Progenitor cell of endocrine pancreas (in vitro differentiated cells): ENCODE measurements at places on chromosomes 16 and 17.

GRCh38 chr16:71507061-71507460 lies 17.9 kb upstream of the ZNF19 start:
- DNase-seq = no peak

DNA sequence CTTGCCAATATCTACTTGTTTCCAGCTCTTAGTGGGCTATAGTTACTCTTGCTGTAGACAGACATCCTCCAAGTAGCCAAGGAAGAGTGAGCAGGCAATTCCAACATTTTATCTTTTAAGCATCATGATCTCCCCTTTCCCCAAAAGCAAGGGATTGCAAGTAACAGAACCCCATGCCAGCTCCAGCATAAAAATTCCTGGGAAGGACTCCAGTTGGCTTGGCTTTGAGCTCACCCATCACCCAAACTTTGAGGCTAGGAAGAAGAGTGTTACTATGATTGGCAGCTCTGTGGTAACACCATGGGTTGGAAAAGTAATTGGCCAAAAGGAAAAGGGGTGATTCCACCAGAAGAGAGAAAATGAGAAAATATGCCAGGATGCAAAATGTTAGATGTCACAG lies 1086.4 kb upstream of the RBFOX1 start:
- no peak for DNase-seq

- DNase-seq = no peak
Measured at GRCh38 chr16:63745456-63745855, 1376.4 kb downstream of the CDH11 start.

GRCh38 chr16:84547546-84548061 lies 43.1 kb upstream of the MEAK7 start:
- no peak for DNase-seq

GRCh38 chr17:40358323-40359038 lies 6.1 kb downstream of the GJD3 start:
- peak; percentile 88 for DNase-seq

DNA sequence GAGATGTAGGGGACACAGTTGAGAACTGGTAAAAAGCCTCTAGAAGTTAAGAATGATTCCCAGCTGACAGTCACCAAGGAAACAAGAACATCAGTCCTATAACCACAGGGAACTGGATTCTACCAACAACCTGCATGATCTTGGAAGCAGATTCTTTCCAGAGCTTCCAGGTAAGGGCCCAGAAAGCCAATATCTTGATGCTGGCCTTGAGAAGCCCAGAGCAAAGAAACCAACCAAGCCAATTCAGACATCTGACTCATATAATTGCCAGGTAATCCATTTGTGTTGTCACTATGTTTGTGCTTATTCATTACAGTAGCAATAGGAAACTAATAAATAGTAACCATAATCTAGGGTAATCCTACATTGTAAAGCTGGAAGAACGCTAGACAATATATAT lies 81.6 kb downstream of the CACNG1 start:
- no peak for DNase-seq

- no peak for DNase-seq
Measured at GRCh38 chr17:66620528-66620927, 214.4 kb upstream of the CACNG5 start.

- DNase-seq = no peak
Measured at GRCh38 chr17:52079496-52079895, 79.0 kb downstream of the CA10 start.

- DNase-seq = no peak
Measured at GRCh38 chr16:86080131-86080875, 181.3 kb downstream of the IRF8 start.

GRCh38 chr17:4969047-4969550 lies 1.5 kb upstream of the SPAG7 start:
- no peak for DNase-seq

- DNase-seq = no peak
Measured at GRCh38 chr17:57447357-57447989, 191.2 kb downstream of the MSI2 start.

- no peak for DNase-seq
Measured at GRCh38 chr17:46001390-46002310, 2.6 kb downstream of the STH start.

GRCh38 chr17:3730881-3731429 lies 7.3 kb downstream of the HASPIN start:
- no peak for DNase-seq

- DNase-seq = no peak
Measured at GRCh38 chr17:15912416-15912955, 32.4 kb upstream of the ADORA2B start.

GRCh38 chr16:89026121-89026612 lies 49.2 kb upstream of the CBFA2T3 start:
- no peak for DNase-seq

GRCh38 chr17:60142872-60143499 lies 6.8 kb upstream of the CA4 start:
- DNase-seq = peak; percentile 64

- DNase-seq = no peak
Measured at GRCh38 chr17:75205793-75206163, 299 bp downstream of the NUP85 start.

- DNase-seq = no peak
Measured at GRCh38 chr17:66406701-66407644, 104.6 kb downstream of the PRKCA start.

DNA sequence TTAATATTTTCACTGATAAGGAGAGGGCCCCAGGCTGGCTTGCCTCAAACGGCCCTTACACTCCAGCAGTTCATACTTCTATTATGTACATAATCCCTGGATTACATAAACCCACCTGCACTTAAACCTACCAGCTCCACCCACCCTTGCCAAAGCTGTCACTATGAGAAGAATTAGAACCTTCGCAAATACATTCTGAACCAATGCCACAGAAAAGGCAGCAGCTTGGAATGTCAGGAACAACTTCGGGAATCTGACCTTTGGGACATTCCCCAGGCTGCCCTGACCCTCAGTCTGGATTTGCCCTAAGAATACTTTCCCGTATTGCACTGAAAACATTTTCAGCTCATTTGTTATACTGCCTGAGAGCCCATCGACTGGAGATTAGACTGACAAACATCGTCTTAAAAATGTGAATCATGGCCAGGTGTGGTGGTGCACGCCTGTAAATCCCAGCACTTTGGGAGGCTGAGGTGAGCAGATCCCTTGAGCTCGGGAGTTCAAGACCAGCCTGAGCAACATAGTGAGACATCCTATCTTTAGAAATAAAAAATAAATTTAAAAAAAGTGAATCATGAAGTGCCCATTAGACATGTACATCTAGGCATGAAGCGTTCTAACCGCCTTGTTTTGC lies 21.0 kb upstream of the SEC14L1 start:
- DNase-seq = no peak

GRCh38 chr16:30637944-30638343 lies 12.8 kb upstream of the PRR14 start:
- no peak for DNase-seq

- no peak for DNase-seq
Measured at GRCh38 chr17:40415390-40415789, 2.3 kb downstream of the TOP2A start.

- no peak for DNase-seq
Measured at GRCh38 chr17:80476877-80477646, 655 bp upstream of the NPTX1 start.

GRCh38 chr17:68248199-68248825 lies 469 bp downstream of the AMZ2 start:
- no peak for DNase-seq

- no peak for DNase-seq
Measured at GRCh38 chr17:60174035-60174434, 24.3 kb downstream of the CA4 start.

GRCh38 chr16:12758031-12758669 lies 45.5 kb downstream of the CPPED1 start:
- no peak for DNase-seq

DNA sequence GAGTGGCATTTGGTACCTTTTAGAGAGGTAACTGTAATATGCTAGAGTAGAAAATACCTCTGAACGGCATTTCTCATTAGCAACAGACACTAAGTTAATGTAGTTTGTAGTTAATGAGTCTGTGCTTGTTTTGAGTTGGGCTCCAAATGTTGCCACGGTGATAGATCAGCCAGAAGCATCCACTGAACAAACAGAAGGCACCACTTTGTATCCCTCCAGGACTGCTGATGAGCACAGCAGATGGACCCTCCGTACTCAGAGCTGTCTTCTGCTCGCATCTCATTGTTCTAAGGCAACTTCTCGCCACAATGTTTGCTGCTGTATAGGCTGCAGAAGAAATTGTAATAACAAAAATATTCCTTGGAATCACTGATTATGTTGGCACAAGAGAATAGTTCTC lies 56.1 kb downstream of the TNRC6C start:
- no peak for DNase-seq

GRCh38 chr17:33647956-33648355 lies 354.9 kb upstream of the ASIC2 start:
- DNase-seq = no peak

- DNase-seq = no peak
Measured at GRCh38 chr16:12958366-12958765, 57.0 kb downstream of the SHISA9 start.

- no peak for DNase-seq
Measured at GRCh38 chr17:75468779-75469373, 12.4 kb downstream of the TMEM94 start.

- no peak for DNase-seq
Measured at GRCh38 chr17:12457493-12457892, 208.2 kb upstream of the MYOCD start.

GRCh38 chr16:17496891-17497290 lies 26.1 kb upstream of the XYLT1 start:
- no peak for DNase-seq

DNA sequence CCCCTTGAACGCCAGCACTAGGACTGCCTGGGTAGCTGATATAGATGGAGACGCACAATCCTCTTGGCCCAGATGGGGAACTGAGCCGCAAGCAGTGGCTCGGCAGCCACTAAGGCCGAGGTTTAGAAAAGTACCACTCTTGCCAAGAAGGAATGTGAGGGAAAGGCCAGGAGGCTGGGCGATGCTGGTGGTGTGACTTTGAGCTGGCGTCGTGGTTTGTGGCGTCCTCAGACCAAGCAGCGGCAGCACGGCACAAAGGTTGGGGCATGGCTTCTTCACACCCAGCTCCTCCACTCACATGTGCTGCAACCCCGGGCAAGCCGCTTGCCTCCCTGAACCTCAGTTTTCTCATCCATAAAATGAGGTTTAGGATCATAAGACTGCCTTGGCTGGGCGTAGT lies 15.6 kb downstream of the DCAKD start:
- no peak for DNase-seq

- DNase-seq = peak; percentile 71
Measured at GRCh38 chr16:89289428-89290395, 72.2 kb downstream of the ZNF778 start.

GRCh38 chr16:65224471-65224870 lies 102.6 kb upstream of the CDH11 start:
- no peak for DNase-seq

GRCh38 chr16:55498101-55498500 lies 10.8 kb upstream of the LPCAT2 start:
- DNase-seq = no peak
